ENCODE measurements at places on chromosomes 3 and 15.

- no peak for DNase-seq
Observed at GRCh38 chr3:21330293-21330692, 420.7 kb downstream of the ZNF385D start.

DNA sequence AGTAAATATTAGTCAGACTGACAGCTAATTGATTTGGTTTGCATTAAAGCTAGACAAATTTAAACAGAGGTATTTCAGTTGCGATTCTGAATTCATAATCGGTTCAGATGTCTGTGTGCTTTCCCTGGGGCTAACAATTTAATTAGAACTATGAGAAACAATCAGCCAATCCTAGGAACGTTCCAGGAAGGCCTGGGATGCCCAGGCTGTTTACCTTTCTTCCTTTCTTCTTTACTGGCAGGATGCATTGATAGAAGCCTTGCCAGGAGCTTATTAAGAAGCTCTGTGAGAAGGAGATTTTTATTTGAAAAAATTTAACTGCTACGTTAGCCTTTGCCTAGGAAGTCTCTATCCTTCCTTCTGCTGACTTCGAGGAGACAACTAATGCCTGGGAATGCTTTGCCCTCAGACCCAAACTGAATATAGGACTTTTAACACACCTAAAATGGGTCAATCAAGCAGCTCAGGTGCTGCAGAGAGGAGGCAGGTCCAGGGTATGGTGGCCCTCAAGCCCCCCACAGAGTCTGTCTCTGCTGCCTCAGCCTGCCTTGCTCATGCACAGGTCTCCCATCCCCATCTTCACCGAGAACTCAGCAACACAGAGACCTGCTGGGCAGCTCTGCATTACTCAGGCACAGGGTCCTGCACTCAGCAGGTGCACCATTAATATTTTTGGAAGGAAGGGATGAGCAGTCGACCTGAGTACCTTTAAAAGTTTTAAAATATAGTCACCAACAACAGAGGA is 48.5 kb downstream of the PCSK6 start:
- DNase-seq = no peak

DNA sequence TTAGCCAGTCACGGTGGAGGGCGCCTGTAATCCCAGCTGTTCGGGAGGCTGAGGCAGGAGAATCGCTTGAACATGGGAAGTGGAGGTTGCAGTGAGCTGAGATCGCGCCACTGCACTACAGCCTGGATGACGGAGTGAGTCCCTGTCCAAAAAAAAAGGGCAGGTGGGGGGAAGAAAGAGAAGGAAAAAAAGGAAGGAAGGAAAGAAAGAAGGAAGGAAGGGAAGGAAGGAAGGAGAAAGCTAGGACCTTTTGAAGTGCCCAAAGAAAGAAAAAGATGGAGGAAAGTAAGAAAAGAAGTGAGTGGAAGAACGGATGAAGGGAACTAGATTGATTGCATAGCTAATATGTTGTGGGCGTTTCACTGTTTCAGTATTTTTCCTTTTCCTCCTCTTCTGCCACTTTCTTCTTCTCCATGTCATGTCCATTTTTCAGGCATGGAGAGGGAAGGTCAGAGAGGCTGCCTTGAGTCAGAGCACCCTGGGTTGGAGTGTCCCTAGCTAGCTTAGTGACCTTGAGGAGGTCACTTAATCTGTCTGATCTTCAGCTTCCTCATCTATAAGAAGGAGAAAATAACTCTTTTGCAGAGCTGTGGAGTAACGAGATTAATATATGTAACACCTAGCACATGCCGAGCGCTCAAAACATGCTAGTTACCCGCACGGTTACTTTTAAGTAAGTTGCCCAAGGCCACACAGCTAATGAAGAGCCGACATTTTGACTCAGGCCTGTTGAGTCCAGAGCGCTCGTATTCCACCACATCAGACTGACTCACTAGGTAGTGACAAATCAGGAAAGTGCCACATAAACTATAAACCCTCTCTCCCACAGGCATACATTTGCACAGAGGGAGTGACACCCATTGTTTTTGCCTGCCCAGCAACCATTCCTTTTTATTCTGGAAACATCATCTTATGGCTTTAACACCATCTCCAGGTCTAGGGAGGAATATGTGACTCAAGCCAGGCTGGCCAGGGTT is 42.2 kb downstream of the BHLHE40 start:
- DNase-seq = no peak

DNA sequence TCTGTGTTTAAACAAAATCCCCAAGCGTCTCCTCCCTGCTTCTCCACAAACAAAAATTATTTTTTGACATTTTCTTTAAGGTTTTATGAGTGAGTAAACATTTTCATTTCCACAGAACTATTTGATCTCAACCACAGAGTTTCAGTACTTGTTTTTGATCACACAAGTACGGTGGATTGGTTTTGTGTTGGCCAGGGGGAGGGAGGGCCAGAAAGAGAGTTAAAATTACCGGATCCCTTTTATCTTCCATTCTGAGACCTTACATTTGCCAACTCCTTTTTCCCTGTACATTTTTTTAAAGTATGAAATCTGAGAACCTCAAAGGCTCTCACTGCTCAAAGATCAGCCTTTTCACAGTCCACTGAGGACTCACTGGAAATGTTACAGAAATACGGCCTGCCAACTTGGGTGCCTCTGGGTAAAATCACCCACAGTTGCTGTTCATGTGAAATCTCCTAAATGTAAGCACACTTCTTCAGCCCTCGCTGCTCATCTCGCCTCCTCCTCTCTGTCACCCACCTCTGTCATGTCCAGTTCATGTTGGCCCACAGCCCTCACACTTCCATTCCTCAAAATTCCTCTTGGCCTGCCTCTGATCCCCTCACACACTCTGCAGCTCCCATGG is 1.7 kb downstream of the HOMER2 start:
- DNase-seq = no peak

GRCh38 chr3:98979296-98979695 is 77.8 kb upstream of the DCBLD2 start:
- DNase-seq = no peak

DNA sequence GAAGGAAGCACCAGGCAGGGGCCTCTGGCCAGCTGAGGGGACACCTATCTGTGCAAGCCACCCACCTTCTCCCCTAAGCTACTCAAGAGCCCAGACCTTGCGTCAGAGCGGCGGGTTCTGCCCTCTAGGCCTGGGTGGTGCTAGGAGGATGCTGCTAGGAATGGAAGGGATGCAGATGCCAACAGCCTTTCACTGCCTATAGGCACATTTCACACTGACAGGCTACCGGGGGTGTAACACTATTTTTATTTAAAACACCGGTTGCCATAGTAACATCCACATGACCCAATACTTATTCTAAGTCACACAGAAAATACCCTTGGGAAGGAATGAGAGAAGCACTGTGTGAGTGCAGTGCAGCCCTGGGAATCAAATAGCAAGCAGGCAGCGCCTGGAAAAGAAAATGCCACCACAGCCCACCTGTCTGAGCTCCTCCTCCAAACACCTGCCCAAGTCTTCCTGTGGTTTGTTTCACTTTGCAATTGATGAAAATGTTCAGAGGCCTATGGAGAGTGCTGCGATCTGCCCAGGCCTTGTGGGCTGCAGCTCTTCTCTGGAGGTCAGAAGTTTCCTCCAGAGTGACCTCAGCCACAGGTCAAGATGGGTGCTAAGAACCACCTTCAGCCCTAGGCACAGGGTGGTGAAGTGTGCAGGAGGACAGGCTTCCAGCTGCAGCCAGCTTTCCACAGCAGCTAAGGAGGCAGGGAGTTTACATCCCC is 113.5 kb upstream of the TOPAZ1 start:
- DNase-seq = no peak

GRCh38 chr3:16337856-16338540 is 73.0 kb downstream of the OXNAD1 start:
- no peak for DNase-seq

- no peak for DNase-seq
Observed at GRCh38 chr3:38773528-38773927, 42.5 kb downstream of the SCN10A start.

- DNase-seq = no peak
Observed at GRCh38 chr3:125072749-125073389, 17.1 kb upstream of the HEG1 start.

- DNase-seq = no peak
Observed at GRCh38 chr3:23377928-23378672, 175.0 kb downstream of the UBE2E2 start.

GRCh38 chr3:126811530-126811929 is 107.5 kb downstream of the CHCHD6 start:
- DNase-seq = no peak

GRCh38 chr3:144692488-144692887 is 720.9 kb downstream of the DIPK2A start:
- DNase-seq = no peak

- DNase-seq = no peak
Observed at GRCh38 chr3:184389935-184390528, 10.2 kb downstream of the CHRD start.

DNA sequence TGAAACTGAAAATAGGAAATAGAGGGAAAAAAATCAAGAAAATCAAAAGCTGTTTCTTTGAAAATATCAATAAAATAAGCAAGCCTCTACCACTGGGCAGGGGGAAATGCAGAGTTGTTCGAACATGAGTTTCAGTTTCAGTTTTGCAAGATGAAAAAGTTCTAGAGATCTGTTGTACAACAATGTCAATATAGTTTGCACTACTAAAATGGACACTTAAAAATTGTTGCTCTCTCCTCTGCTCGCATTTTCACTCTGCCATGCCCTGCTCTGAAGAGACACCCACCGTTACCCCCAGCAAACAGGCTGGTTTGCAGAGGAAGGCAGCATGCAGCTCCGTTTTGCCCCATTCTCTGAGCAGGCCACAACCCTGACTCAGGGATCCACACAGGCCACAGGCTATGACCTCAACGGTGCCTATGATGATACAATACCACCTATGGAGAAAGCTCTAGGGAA is 64.5 kb downstream of the ZNF148 start:
- DNase-seq = no peak

All from epithelial cell of proximal tubule (primary cell).